ENCODE measurements at places on chromosomes 5 and 9. TPM values are rescaled to one million over a fixed set of nuclear protein-coding genes. Genes with fewer than 3 reads are reported as not detected.

GNA14 gene
- total RNA-seq = not detected

NOXA1 gene
- total RNA-seq = 0.66 TPM

PTGES gene
- not detected for total RNA-seq

- H3K36me3 ChIP-seq = no peaks in the 10 kb centered on the region
- no peaks in the 10 kb centered on the region for H3K27me3 ChIP-seq
- no peak overlapping the region for H3K4me3 ChIP-seq
- H3K27ac ChIP-seq = no peak overlapping the region
- DNase-seq = no peak
Observed at GRCh38 chr9:100819980-100820379, 208.5 kb upstream of the PLPPR1 start.

DNA sequence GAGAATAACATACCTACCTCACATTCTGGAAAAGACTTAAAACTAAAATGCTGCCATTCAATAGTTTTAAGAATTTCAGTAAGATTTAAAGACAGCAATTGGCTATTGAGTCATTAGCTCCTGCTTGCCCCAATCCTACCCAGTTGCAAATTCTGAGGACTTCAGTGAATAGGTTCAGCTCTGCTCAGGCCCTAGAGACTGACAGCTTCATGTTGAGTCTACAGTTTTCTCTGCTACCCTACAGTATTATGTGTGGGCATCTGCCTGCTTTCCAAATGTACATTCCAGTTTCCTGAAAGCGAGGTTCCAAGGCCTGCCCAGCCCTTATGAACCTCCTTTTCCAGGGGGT is 61.5 kb downstream of the ARSB start:
- H3K36me3 ChIP-seq = no peaks in the 10 kb centered on the region
- no peaks in the 10 kb centered on the region for H3K4me1 ChIP-seq
- H3K4me3 ChIP-seq = no peak overlapping the region
- no peaks in the 10 kb centered on the region for H3K27me3 ChIP-seq
- no peak for DNase-seq

- no peaks in the 10 kb centered on the region for H3K27me3 ChIP-seq
- H3K36me3 ChIP-seq = no peaks in the 10 kb centered on the region
- H3K4me3 ChIP-seq = no peak overlapping the region
- H3K27ac ChIP-seq = no peak overlapping the region
- DNase-seq = no peak
Observed at GRCh38 chr9:29514336-29514735, 1941.1 kb upstream of the C9orf72 start.

DNA sequence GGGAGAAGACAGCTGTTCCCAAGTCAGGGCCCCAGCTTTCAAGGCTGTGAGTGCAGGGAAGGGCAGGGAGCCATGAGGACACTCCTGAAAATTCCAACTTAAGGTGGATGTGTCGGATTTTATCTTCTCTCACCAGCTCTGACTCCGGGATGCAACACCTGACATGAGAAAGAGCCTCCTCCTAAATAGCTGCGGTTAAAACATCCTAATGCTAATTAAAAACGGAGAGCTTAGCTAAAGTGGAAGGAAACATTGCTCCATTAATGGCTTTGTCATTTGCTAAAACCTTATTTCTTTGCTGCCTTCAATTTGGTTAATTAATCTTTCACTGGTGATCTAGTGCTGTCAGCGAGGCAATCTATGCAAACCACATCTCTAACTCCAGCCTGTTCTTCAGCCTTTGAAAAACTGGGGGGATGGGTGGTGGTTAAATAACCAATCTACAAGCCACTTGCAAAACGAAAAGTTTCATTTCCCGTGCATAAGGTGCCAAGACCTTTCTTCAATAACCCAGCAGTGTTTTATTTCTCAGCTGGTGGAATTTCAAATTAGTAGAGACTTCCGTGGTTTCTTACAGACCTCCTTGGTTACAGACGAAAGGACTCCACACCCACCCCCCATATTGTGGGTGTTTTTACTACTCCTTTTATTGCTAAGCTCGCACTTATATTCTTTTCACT is 379.6 kb downstream of the MLLT3 start:
- no peak overlapping the region for H3K27ac ChIP-seq
- H3K4me3 ChIP-seq = peak overlapping the region; percentile 46
- H3K27me3 ChIP-seq = no peaks in the 10 kb centered on the region
- H3K4me1 ChIP-seq = peaks cover 57% of the 10 kb centered on the region
- no peak for DNase-seq

GRCh38 chr9:3478549-3478953 is 47.2 kb downstream of the RFX3 start:
- no peak overlapping the region for H3K27ac ChIP-seq
- H3K27me3 ChIP-seq = no peaks in the 10 kb centered on the region
- DNase-seq = peak; percentile 46
- H3K4me1 ChIP-seq = peaks cover 25% of the 10 kb centered on the region
- H3K36me3 ChIP-seq = no peaks in the 10 kb centered on the region

DNA sequence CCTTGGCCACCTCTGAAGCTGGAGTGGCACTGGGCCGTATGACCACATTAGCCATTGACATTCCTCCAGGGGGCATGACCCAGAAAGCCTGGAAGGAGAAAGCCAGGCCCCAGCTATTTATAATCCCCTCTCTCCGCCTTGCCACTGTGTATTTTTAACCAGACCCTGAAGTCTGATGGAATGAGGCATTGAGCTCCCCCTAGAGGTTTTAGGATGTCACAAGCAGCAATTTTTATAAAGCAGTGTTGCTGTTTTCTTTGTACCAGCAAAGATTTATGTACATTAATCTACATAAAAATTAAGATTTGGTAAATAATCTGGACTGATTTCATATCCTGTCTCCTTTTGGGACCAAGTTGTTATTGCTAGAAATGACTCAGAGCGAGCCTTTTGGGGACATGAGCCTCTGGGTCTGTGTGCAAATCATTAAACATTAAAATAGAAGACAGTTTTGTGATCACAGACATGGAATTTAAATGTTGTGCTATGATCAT is 127.1 kb downstream of the TRIO start:
- no peaks in the 10 kb centered on the region for H3K36me3 ChIP-seq
- DNase-seq = no peak
- H3K27ac ChIP-seq = no peak overlapping the region

DNA sequence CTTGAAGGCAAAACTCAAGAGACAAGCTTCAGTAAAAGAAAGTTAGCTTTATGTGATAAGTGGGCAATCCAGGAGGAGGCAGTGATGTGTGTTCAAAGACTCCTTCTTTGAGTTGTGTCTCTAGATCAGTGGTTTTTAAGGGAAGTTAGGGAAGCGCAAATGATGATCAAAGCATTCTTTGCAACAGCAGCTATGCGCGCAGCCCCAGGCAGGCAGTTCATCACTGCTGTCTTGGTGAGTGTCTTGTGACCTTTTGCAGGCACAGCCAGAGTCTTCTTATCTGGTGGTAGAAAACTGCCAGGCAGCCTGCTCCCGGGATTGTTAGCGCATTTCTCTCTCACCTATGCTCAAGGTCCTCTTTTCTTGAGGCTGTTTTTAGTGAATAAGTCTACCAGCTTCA is 40.3 kb upstream of the CLK4 start:
- no peak overlapping the region for H3K4me3 ChIP-seq
- no peaks in the 10 kb centered on the region for H3K27me3 ChIP-seq
- no peak for DNase-seq
- no peak overlapping the region for H3K27ac ChIP-seq
- H3K36me3 ChIP-seq = no peaks in the 10 kb centered on the region
- H3K4me1 ChIP-seq = no peaks in the 10 kb centered on the region

DNA sequence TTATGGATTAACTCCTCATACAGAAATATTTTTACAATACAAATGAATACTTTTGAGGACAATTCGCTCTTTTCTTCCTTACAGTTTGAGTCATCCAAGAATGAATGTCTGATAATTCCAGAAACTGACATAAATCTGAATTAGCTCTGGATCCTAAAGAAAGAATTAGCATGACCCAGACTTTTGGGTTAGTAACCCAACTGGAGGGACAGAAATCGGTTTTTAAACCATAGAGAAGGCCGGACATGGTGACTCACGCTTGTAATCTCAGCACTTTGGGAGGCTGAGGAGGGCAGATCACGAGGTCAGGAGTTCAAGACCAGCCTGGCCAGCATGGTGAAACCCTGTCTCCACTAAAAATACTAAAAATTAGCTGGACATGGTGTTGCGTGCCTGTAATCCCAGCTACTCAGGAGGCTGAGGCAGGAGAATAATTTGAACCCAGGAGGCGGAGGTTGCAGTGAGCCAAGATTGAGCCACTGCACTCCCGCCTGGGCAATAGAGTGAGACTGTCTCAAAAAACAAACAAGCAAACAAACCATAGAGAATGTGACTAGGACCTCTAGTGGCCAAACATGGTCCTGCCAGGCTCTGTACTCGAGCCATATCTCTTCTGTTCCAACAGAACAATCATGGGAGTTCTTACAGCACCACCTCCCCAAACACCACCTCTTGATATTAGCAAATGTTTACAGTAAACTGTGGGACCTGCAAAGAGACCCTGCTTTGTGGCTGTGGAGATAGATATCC is 44.8 kb downstream of the LURAP1L start:
- H3K4me1 ChIP-seq = no peaks in the 10 kb centered on the region
- H3K27ac ChIP-seq = no peak overlapping the region
- H3K4me3 ChIP-seq = no peak overlapping the region
- H3K27me3 ChIP-seq = no peaks in the 10 kb centered on the region

DNA sequence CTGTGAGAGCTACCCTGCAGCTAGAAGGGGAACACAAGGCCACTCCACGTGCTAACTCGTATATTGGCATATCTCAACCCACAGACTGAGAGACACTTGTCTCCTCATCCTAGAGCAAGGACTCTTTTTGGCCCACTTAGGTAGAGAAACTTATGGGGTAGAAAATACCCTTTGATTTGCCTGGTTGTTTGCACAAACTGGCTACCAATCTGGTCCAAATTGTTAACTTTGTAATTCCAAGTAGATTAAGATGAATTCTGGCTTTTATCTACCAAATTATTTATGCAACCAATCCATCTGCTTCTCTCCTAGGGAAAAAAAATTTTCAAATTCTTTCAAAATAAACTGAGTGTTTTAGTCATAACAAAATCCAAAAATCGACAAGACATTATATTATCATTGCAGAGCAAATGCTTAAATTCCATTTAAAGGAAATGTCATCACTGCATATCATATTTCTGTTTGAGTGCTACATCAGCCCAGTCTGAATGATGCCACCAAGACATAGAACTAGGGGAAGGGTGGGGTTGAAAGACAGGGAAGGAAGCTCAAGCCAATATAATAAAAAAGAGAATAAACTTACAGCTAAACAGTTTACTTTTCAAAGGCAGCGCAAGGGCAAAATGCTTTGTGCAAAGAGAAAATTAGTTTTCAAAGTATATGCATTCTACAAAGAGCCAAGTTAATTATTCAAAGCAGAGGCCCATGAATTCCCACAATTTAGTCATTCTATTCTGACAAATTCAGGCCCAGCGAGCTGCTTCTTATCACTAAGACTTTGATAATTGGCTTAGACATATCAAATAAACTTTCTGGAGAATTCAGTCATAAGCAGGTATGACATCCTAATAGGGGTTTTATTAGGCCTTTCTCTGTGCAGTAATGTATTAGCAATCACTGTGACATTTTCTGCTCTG is 198.0 kb downstream of the CAAP1 start:
- no peaks in the 10 kb centered on the region for H3K36me3 ChIP-seq
- no peak for DNase-seq
- H3K4me3 ChIP-seq = no peak overlapping the region
- H3K27me3 ChIP-seq = no peaks in the 10 kb centered on the region
- no peak overlapping the region for H3K27ac ChIP-seq
- no peaks in the 10 kb centered on the region for H3K4me1 ChIP-seq

GRCh38 chr9:134496413-134497282 is 145.0 kb upstream of the COL5A1 start:
- no peaks in the 10 kb centered on the region for H3K27me3 ChIP-seq
- no peaks in the 10 kb centered on the region for H3K36me3 ChIP-seq
- no peaks in the 10 kb centered on the region for H3K4me1 ChIP-seq
- no peak overlapping the region for H3K27ac ChIP-seq

DNA sequence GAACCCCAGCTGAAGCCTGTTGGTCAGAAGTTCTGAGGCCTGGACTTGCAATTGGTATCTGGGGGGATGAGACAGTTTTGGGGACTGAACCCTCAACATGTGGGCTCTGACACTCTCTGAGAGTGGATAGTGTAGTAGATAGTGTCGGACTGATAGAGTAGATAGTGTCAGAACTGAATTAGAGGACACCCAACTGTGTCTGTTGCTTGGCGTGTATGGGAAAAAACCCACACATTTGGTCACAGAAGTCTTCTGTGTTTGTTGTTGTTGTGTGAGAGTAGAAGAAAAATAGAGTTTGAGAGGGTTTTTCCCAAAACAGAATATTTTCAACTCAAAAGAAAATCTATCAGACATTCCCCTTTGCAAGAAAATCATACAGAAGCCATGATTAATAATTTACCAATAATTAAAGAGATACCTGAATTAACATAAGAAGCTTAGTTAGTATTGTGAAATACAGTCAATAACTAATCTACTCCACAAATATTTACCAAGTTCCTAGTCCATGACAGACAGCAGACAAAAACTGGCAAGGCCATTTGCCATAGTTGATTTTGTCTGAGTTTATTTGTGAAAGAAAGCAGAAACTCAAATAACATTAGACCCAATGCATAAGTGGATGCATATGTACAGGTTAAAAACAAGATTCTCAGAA is 170.9 kb downstream of the CTNND2 start:
- no peak overlapping the region for H3K4me3 ChIP-seq
- H3K36me3 ChIP-seq = no peaks in the 10 kb centered on the region
- H3K4me1 ChIP-seq = no peaks in the 10 kb centered on the region
- H3K27me3 ChIP-seq = no peaks in the 10 kb centered on the region
